ENCODE measurements at places on chromosomes 1 and 21.
A peak's percentile ranks its signal among the peaks of the same experiment; 100 is the strongest.

GRCh38 chr1:199857108-199857507, 170.4 kb upstream of the NR5A2 start:
- DNase-seq: no peak

- no peak for DNase-seq
Observed at GRCh38 chr1:150020711-150021110, 10.2 kb upstream of the OTUD7B start.

GRCh38 chr1:56532350-56532683, 47.0 kb downstream of the PLPP3 start:
- no peak for DNase-seq

- no peak for DNase-seq
Observed at GRCh38 chr1:166999075-166999474, 10.0 kb downstream of the MAEL start.

DNA sequence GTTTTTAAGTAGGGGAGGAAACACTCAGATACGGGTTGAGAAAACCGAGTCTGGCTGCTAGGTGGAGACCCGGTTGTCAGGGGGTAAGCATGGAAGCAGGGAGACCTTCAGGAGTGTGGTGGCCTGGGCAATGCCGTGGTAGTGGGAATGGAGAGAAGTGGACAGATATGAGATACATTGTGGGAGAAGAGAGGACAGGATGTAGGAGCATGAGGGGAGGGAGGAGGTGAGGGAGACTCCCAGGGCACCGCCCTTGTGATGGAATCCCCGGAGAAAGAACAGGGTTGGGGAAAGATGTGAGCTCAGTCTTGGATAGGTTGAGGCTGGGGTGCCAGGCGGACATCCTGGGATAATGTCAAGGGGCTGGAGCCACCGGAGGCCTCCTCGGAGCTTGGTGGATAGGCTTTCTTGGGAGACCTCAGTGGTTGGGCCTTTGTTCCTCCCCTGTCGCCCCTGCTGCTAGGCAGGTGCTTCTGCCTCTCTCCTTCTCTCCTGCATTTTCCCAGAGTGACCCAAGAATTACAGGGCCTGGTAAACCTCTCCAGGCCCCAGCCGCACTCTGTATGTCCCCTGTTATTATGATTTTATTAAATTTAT, 21.3 kb downstream of the ZNF362 start:
- DNase-seq: no peak

- no peak for DNase-seq
Observed at GRCh38 chr21:26064506-26064905, 106.1 kb downstream of the APP start.

- no peak for DNase-seq
Observed at GRCh38 chr1:151920149-151920548, 10.8 kb upstream of the THEM4 start.

- no peak for DNase-seq
Observed at GRCh38 chr1:201702936-201703335, 126.0 kb upstream of the IPO9 start.

- DNase-seq: no peak
Observed at GRCh38 chr1:183711741-183712361, 58.7 kb upstream of the APOBEC4 start.

DNA sequence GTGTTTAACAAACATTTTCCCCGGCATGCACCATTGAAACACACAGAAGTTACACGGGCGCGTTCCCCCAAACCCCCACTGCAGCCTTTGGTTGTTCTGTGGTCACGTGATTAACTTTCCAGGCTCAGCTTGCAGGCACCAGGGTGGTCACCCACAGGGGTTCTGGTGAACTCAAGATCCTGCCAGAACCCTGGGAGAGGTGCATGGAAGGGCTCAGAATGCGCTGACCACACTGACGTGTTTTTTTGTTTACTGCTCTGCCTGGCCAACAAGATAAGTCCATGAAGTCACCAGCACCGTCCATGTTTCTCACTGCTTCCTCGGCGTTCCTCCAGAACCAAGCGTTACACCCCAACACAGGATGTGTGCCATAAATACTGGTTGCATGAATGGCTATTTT, 229.5 kb upstream of the VAMP3 start:
- no peak for DNase-seq

DNA sequence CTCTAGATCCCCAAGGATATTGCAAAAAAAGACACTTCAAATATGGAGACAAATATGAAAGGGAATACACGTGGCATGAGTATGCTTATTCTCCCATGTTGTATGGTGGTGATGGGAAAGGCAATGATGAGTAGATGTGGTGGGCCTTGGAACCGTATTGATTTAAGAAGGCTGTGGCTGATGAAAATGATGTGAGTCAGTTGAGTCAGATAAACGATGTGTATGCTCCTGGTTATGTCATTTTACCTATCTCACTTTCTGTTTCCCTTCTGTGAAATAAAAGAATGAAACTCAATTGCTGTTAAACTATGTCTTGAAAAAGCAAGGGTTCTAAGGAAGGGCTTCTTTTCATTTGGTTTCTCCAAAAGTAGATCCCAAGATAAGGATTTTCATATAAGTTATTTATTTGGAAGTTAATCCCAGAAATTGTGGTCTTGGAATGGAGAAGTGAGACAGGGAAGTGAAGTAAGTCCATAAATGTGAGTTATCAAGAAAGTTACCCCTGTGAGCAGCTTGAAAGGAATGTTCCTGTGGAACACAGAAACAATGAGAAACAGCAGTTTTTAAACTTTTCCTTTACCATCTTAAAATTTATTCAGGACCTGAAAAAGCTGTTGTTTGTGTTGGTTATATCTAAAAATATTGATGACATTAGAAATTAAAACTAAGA, 292.0 kb downstream of the DUSP10 start:
- no peak for DNase-seq

- DNase-seq: no peak
Observed at GRCh38 chr1:39395357-39395831, 96.0 kb upstream of the BMP8A start.

GRCh38 chr1:22643381-22643780, at the start of gene C1QC:
Gene C1QC, plus strand, starts transcription at chr1:22643633. Its CDS starts 391 bp downstream, at chr1:22644024.
- DNase-seq: no peak

DNA sequence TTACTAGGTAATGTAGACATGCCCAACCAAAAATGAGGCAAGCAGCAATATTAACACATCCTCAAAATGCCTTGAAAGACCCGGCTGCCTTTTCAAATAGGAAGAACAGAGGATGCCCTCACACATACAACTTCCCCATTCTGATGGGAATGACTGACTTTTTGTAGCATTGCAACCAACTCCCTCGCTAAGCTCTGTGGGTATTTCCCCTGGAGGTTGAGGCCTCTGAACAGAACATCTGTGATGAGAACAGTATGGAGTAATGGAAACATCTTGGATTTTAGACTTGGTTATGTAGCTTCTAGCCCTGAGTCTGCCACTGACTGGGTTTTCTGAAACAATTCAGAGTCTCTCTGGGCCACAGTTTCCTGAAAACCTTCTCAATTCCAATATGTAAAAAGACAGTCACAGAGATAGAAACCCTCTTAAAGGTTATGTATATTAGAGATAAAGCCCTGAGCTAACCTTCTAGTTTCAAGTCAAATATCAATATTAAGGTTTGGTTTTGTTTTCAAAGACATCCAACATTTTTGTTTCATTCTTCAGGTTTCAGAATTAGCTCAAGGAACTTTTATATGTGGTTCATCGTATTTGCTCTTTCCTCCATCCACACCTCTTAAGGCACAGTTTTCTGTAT, 311.5 kb downstream of the SETD4 start:
- DNase-seq: no peak

GRCh38 chr1:232335261-232335660, 294.7 kb downstream of the SIPA1L2 start:
- DNase-seq: peak; percentile 13

- no peak for DNase-seq
Observed at GRCh38 chr1:232218955-232219865, 410.7 kb downstream of the SIPA1L2 start.

DNA sequence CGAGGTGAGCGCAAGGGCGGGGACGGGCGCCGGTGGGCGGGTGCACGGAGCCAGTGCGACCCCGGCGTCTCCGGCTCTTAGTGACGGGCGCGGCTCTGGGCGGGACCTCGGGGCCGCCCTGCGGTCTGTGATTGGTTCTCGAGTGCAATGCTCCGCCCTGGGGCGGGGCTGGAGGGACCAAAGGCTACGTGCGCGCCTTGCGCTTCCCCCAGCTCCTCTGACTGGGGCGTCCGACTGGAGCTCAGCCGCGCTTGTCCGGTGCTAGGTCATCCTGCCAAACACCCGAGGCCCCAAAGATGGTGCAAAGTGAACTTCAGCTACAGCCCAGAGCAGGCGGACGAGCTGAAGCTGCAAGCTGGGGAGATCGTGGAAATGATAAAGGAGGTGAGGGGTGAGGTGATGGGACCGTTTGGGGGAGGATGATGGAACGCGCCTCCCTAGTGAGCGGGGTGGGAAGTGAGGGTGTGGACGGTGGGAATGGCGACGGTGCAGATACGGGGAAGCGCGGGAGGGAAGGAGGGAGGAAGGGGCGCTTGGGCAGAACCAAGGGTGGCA, 811 bp downstream of the SH3D21 start:
- DNase-seq: peak; percentile 97

- DNase-seq: no peak
Observed at GRCh38 chr1:161382214-161383019, 14.7 kb upstream of the CFAP126 start.

DNA sequence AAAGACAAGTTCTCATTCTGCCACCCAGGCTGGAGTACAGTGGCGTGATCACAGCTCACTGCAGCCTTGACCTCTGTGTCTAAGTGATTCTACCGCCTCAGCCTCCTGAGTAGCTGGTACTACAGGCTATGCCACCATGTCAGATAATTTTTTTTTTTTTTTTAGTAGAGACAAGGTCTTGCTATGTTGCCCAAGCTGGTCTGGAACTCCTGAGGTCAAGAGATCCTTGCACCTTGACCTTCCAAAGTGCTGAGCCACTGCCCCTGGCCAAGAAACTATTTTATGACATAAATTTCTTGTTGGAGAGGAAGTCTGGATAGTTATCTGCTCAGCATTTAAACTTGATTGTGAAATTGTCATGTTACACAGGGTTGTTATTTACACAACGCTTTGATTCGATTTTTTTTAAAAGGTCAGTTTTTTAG, 2.1 kb downstream of the SCCPDH start:
- no peak for DNase-seq

GRCh38 chr1:212504171-212504803, 71.6 kb downstream of the NENF start:
- DNase-seq: no peak

DNA sequence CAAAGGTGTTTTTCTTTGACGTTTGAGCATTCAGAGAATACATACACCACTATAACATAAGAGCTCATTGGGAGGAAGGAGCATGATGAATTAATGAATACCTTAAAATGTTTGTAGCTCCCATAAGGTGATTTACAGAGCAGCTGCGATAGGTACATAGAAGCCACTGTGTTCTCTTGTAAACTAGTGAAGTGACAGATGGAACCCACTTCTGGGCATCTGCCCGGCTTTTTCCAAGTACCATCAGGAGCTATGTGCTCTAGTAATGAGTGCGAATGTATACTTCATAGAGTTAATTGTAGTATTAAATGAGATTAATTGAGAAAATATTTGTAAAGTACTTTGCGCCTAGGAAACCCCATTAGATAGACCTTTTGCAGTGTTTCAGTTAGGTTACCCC, 48.4 kb downstream of the HENMT1 start:
- DNase-seq: no peak

DNA sequence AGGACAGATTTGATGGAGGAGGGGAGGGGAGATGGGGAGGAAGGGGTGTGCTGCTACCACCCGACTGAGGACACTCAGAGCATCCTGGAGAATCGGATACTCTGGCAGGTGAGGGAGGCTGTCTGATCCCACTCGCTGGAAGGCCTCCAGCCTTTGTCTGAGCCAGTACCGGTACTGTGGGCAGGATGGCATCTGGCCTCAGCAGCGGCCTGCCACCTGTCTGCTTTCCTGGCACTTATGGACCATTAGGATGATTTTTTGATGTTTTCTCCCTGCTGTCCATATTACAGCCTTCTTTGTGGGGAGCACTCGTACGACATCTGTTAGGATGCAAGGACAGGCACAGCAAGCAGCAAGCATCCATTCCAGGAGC, 11.5 kb downstream of the ATP2B4 start:
- DNase-seq: no peak

DNA sequence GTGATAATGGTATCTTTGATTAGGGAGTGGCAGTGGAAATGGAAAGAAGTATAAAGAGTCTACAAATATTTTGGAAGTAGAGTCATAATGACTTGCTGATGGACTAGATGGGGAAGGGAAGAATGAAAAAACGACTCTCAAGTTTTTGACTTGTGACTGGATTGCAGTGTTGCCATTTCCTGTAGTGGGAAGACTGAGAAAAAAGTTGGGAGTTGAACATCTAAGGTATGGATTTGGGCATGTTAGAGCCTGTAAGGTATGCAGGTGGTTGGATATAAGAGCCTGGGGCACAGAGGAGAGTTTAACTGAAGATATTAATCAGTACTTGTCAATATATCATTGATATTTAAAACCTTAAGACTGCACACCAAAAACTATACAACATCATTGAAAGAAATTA, 19.4 kb downstream of the DNM3 start:
- no peak for DNase-seq

GRCh38 chr1:237873487-237874211, 17.1 kb downstream of the ZP4 start:
- no peak for DNase-seq
